ENCODE measurements at places on chromosomes 1 and 21.
A peak's percentile ranks its signal among the peaks of the same experiment; 100 is the strongest.

DNA sequence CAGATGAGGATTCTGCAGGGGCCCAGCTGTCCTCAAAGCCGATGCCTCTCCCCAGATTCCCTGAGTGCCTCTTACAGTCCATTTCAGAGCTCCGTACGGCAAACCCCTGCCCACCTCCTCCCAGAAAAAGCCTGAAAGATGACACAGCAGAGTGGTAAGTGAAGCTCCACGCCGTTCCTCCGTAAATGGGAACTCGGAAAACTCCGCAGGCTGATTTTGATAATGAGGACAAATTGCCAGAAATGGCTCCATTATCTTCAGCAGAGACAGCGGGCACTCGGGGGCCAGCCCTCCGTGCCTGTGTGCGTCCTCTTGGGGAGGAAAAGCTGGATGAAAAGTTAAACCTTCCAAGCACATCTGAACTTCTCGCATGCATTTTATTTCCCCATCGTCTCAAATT is 81.1 kb downstream of the NPHP4 start:
- DNase-seq = no peak

GRCh38 chr1:41673378-41673777 is 188.9 kb upstream of the EDN2 start:
- DNase-seq = no peak

- DNase-seq = peak; percentile 3
Observed at GRCh38 chr1:51877434-51878307, 856 bp downstream of the NRDC start.

DNA sequence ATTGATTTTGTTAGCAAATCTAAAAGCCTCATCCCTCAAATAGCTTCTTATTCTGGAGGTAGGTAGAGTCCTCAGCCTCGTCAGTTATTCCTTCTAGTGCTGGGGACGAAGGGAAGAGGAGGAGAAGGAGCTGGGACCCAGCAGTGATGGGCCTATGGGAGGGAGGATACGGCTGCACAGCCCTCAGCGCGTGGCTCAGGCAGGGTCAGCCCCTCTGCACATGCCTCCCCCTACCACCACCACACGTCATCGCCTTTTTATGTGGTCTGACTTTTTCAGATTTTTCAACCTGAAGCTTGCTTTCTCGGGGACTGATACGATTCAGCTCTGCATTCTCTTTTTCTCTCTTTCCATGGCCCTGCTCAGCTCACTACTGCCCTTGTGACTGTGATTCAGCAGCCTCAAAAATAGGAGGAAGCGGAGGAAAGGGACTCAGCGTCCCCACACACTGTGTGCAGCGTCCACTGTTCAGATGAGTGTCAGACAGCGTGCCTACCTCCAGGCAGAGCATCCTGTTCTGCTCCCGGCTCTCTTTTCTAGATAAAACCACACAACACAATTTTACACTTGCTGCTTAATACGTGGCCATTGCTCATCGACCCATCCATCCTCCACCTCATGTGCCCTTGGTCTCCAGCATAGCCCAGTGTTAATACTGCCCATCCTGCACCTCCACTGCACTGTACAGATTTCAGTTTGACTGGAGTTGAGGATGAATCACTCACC is 827 bp downstream of the OR2B11 start:
- DNase-seq = no peak

DNA sequence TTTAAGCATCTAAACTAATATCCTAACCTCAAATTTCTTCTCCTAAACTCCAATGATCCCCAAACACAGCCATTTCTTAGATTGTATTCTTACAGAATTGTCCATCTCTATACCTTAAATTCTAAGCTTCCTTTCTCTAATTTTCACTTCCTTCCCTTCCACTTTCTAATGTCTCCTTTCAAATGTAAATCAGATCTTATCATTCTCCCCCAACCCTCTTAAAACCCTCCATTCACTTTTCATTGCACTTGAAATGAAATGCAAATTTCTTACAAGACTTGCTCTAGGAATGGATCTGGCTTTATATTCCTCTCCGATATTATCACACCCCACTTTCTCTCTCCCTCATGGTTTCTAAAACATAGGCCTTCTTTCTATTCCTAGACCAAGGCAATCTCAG is 534.6 kb downstream of the LMO4 start:
- no peak for DNase-seq

DNA sequence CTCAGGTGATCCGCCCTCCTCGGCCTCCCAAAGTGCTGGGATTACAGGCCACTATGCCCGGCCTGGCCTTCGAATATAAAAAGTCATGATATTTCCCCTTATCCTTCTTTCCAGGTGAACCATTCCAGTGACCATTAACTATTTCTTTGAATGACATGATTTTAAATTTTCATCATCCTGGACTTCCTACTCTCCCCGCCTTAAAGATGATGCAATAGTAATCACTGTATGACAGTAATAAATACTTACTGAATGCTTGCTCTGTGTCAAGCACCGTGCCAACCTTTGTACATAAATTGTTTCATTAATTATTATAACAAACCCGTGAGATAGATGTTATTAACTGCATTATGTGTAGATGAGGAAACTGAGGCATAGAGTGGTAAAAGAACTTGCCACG is 19.9 kb upstream of the ATP1A1 start:
- DNase-seq = no peak

- DNase-seq = peak; percentile 33
Observed at GRCh38 chr1:3403388-3404231, 50.9 kb upstream of the ARHGEF16 start.

- no peak for DNase-seq
Observed at GRCh38 chr21:46051821-46052675, 45.9 kb upstream of the COL6A2 start.

- DNase-seq = no peak
Observed at GRCh38 chr1:151773702-151774101, 10.4 kb upstream of the MRPL9 start.

GRCh38 chr1:117061986-117062415 is 1.9 kb downstream of the TTF2 start:
- no peak for DNase-seq

- no peak for DNase-seq
Observed at GRCh38 chr1:212166644-212167043, 118.6 kb upstream of the PPP2R5A start.

DNA sequence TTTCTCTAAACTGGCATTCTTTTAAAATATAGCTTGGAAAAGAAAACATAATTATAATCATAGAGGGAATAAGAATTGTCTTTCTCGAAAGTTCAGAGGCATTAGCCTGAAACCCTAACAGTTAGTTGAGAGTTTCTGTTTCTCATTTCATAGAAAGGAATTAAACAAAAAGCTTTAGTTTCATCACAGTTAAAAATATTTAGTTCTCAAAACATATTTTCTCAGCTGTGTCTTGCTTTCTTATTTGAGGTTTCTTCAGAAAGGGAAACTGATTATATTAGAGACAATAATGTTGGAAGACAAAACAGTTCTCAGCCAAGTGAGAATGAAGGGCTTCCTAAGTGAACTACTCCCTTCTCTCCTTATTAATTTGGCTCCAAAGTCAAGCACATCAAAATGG is 75.4 kb upstream of the C1orf105 start:
- no peak for DNase-seq

DNA sequence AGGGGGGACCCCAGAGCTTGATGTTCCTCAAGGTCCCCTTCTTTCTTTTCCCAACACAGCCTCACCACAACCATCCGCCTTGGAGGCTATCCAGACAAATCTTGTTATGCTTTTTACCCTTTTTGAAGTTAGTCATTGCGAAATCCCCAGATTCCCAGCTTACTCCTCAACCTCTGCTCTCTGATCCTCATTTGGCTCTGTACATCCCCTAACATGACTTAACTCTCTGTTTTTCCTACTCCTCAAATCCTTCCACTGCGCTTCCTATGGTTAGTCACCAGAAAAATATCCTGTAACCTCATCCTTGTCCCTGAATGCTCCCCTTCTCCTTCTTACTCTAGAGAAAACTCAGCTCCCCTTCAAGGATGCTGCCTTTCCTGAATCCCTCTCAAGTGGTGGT is 189.1 kb upstream of the POU3F1 start:
- DNase-seq = no peak

GRCh38 chr1:118304722-118305359 is 119.8 kb upstream of the SPAG17 start:
- no peak for DNase-seq

DNA sequence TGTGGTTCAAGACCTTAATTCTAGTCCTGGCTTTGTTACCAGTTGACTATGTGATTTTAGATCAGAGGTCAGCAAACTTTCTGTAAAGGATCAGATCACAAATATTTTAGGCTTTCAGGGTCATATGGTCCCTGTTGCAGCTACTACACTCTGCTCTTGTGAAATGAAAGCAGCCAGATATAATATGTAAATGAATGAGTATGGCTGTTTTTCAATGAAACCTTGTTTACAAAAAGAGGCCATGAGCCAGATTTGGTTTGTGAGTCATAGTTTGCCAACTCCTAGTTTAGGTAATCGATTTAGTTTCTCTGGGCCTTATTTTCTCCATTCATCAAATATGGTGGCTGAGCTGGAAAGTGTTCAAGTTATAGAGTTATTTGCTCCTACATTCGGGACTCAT is 346.7 kb downstream of the NUF2 start:
- no peak for DNase-seq

DNA sequence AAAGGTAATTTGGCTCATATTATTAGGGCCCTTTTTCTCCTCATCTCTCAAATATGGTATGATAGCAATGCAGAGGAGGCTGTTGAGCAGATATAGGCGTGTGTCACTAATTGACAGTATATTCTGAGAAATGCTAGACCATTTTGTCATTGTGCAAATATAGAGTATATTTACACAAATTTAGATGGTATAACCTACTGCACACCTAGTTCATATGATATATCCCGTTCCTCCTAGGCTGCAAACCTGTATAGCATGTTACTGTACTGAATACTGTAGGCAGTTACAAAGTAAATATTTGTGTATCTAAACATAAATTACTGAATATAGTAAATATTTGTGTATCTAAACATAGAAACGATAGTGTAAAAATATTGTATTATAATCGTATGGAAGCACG is 8.6 kb downstream of the ZBTB37 start:
- DNase-seq = no peak

DNA sequence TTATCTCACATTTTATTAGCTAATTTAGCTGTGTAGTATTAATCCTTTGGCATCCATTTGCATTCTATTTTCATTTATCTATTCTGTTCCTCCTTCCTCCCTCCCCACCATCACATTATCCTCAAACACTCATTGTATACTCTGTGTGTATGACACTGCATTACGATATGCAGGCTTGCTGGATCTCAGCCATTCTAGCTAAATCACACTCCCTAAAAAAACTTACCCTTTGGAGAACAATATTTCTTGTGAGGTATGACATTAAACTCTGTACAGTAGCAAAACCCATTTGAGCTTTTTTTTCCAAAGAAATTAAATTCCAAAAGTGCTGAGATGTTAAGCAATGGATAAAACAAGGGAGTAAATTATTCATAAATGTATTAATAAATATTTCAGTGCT is 11.4 kb upstream of the RAB3GAP2 start:
- no peak for DNase-seq

DNA sequence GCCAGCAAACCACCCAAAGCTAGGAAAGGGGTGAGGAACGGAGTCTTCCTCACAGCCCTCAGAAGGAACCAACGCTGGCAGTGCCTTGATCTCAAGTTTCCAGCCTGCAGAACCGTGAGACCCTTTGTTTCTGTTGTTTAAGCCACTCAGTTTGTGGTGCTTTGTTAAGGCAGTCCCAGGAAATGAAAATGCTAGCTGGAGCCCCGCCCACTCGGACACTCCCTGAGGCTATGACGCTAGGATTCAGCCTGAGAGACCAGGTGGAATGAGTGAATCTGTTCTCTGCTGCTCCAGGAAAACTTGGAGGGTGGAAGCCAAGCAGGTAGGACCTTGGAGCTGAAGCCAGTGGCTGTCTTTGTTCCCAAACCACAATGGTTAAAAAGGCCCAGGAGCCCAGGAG is 196.5 kb upstream of the POU3F1 start:
- no peak for DNase-seq

Measured in NCI-H1436 (cell line).